ENCODE measurements at places on chromosomes 11 and 22.

GRCh38 chr11:64234647-64235379 lies 429 bp downstream of the VEGFB start:
- H3K27me3 ChIP-seq: no peaks in the 10 kb centered on the region
- no peak for DNase-seq
- peaks cover 10% of the 10 kb centered on the region for H3K4me1 ChIP-seq
- peaks cover 8% of the 10 kb centered on the region for H3K36me3 ChIP-seq

- no peaks in the 10 kb centered on the region for H3K4me1 ChIP-seq
- H3K27me3 ChIP-seq: no peaks in the 10 kb centered on the region
- no peaks in the 10 kb centered on the region for H3K36me3 ChIP-seq
- DNase-seq: no peak
- no peak overlapping the region for H3K4me3 ChIP-seq
- no peak overlapping the region for H3K27ac ChIP-seq
These were observed 736.0 kb upstream of the CCDC90B start for GRCh38 chr11:84022201-84022600.

GRCh38 chr22:44576311-44577260 lies 78.6 kb upstream of the RTL6 start:
- no peaks in the 10 kb centered on the region for H3K36me3 ChIP-seq
- no peak for DNase-seq
- H3K27ac ChIP-seq: no peak overlapping the region
- no peak overlapping the region for H3K4me3 ChIP-seq

DNA sequence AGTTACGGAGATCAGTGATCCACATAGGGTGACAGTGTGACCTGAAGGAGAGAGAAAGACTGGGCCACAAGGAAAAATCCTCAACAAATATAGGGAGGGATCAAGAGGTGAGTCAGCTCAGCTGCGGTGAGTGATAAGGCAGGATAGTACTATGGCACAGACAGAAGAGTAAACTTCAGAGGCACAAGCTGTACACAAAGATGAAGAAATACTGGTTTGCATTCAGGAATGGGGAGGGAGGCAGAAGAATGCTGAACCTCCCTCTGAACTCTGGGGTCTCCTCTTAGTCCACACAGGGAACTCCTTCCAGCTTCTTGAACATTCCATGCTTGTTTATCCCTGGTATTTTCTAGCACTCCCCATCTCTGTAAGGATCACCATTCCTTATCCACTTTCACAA lies 162.7 kb downstream of the BARX2 start:
- no peaks in the 10 kb centered on the region for H3K36me3 ChIP-seq
- H3K27ac ChIP-seq: no peak overlapping the region
- H3K4me3 ChIP-seq: no peak overlapping the region
- H3K27me3 ChIP-seq: no peaks in the 10 kb centered on the region
- DNase-seq: no peak
